ENCODE measurements at places on chromosomes 7 and 10.

DNA sequence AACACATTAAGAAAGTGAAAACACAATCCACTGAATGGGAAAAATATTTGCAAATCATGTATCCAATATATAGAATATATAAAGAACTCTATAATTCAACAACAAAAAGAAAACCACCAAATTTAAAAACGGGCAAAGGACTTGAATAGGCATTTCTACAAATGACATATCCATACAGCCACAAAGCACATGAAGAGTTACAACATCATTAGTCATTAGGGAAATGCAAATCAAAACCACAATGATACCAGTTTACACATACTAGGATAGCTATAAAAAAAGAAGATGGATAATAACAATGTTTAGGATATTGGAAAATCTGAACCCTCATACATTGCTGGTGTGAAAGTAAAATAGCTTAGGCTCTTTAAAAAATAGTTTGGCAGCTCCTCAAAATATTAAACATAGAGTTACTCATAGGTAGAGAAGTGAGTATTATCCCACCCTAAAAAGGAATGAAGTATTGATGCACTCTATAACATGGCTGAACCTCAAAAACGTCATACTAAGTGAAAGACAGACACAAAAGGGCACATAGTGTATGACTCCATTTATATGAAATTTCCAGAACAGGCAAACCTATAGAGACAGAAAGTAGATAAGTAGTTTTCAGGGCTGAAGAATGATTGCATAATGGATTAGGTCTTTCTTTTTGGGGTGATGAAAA is 4.5 kb downstream of the ZPBP start:
- no peak for DNase-seq

- no peak for DNase-seq
These were observed 85.1 kb downstream of the FAM204A start for GRCh38 chr10:118256825-118257570.

DNA sequence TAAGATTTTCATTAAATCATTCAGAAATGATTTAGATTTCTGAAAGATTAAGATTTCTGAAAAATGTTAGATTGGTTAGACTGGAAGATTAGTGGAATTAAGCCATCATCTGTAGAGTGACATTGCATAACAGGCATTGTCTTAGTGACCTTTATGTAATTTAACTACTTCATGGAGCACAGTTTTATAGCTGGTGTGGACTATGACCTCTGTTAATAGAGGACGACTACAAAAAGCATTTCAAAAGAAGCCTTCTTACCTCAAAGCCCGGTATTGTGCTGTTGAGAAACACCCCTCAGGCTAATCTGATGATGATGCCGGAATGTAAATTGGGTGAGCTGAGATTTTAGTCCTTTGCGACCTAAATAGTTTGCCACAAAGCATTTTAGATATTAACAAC is 55.6 kb downstream of the GALNT11 start:
- DNase-seq, result no peak

GRCh38 chr7:19621740-19622139 is 87.1 kb downstream of the POLR1F start:
- DNase-seq, result no peak

GRCh38 chr7:30247541-30248401 is 36.6 kb upstream of the ZNRF2 start:
- no peak for DNase-seq
